ENCODE measurements at places on chromosomes 7 and 10.

DNA sequence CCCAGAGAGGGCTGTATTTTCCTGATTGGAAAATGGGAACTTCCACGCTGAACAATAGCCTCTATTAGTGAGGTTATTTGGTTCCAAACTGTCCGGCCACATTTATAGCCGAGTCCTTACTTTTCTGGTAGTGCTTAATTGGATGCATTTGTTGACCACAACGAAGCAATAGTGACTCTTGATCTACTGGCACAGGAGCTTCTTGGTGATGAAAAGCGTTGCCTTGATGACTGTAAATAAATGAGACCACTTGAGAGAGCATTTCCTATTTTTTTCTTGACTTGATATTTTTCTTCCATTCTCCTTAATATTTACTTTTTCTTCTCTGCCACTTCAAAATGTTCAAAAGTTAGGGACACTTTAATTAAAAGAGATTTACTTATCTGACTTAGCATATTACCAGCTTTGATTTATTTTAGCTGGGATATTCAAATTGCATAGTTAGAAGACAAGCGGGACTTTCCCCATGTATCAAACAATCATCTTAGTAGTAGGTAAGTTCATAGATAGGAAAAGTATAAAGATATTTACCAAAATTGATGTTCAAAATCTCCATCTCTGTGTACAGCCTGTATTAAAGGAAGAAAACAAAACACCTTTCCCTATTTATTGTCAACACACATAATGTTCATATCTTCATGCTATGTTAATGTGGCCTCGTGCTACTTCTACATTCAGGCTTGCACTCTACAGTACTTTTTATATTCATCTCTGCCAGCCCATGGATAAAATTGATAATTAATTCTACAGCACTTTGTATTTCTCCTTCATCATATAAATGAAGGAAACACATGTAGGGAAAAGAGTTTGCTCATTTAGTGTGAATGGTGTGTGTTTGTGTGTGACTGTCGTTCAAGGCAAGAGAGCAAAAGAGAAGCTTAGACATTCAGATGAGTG, 5.1 kb upstream of the SP8 start:
- DNase-seq, result peak; percentile 41

GRCh38 chr7:134856691-134857090, 77.3 kb downstream of the CALD1 start:
- no peak for DNase-seq

- no peak for DNase-seq
These were observed 628.4 kb downstream of the PARD3 start for GRCh38 chr10:34186745-34187144.

- no peak for DNase-seq
These were observed 247.7 kb upstream of the DKK1 start for GRCh38 chr10:52066383-52066782.

GRCh38 chr10:50432211-50433009, 181.1 kb upstream of the ASAH2 start:
- no peak for DNase-seq

GRCh38 chr7:21407796-21408480, 19.9 kb upstream of the SP4 start:
- no peak for DNase-seq

GRCh38 chr10:59684006-59684405, 25.6 kb downstream of the SLC16A9 start:
- no peak for DNase-seq

- DNase-seq, result no peak
These were observed 6.1 kb upstream of the FGL2 start for GRCh38 chr7:77205706-77206105.

- no peak for DNase-seq
These were observed 8.4 kb upstream of the TMEM254 start for GRCh38 chr10:80070057-80070456.

DNA sequence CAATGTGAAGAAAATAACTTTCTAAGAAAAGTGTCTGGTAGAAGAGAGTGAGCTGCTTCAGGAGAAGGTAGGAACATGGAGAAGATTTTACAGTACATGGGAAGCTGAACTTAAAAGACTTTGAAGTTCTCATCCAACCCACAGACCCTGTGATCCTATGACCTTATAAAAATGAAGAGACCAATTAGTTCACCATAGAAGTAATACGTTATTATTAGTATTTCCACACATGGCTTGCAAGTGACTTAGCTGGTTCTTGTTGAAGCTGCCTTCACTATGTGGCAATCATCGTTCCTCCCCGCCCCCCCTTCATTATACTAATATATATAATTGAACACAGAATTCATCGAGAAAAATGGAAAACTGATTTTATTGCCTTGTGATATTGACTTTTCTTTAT, 129.1 kb downstream of the SND1 start:
- DNase-seq, result no peak

DNA sequence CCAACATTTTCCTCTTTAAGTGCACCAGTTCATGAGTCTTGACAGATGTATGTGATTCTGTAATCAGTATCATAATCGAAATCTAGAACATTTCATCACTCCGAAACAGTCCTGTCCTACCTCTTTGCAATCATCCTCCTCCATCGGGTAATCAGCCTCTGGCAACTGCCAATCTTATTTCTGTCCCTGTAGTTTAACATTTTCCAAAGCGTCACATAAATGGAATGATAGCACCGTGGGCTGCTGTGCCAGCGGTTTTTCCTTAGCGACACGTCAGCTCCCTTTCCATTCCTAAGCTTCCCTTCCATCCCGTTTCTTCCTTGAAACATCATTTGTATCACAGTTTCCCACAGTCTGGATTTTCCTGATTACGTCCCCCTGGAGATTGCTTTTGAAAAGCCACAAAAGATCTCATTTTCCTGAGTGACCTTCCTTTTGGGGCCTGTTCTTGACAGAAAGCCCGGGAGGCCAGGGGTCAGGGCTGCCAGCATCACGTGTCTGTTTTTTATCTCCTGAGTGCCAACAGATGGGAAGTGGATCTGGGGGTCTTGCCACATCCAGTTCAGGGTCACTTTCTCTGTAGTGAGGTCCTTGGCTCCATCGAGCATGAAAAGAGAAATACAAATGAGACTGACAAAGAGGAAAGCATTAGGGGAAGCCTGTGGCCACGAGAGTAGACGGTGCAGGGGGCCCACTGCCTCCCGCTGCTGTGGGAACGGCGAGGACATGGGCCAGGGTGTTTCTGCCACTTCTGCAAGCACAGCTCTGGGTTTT, 31.6 kb downstream of the TMEM120A start:
- DNase-seq, result no peak

GRCh38 chr10:21694631-21695030, 160.6 kb downstream of the MLLT10 start:
- DNase-seq, result no peak

- no peak for DNase-seq
These were observed 80.0 kb downstream of the FBXL13 start for GRCh38 chr7:102994567-102994966.

GRCh38 chr7:73439410-73439704, 5.8 kb downstream of the FZD9 start:
- no peak for DNase-seq

GRCh38 chr7:12490107-12490688, 80.3 kb upstream of the SCIN start:
- no peak for DNase-seq

- no peak for DNase-seq
These were observed 484.2 kb downstream of the ANKRD7 start for GRCh38 chr7:118708741-118709140.

DNA sequence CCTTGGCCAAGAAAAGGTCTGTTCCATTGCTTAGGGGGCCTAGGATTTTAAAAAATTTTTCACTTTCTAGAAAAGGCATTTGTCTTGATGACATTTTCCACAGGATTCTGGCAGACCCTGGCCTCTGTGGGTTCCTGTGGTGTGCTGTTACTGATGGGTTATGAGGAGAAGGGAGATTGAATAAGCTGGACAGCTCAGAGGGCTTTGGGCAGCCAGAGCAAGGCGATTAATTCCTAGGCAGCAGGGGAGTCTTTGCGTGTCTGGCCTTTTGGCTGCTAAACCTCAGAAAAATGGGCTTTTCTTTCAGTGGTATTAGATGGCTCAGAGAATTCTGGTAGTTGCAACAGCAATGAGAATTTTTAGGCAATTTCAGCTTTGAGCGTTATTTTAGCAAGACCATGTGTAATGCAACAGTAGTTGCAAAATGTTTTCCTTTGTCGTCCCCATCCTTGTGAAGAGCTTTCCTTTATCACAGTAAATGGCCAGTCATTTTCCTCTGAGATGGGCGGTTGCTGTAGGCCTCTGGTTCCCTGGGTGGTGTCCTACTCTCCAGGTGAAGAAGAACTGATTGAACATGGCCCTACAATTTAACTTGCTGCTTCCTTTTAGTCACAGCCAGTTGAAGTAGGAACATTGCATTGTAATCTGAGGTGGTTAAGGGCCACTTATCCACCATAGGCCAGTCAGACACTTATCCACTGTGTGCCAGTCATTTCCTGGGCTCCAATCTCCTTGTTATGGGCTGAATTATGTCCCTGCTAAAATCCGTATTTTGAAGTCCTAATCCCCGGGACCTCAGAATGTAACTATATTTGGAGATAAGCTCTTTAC, 43.2 kb downstream of the SH2D4B start:
- DNase-seq, result no peak

- no peak for DNase-seq
These were observed 129.3 kb downstream of the GFRA1 start for GRCh38 chr10:116143673-116144222.

DNA sequence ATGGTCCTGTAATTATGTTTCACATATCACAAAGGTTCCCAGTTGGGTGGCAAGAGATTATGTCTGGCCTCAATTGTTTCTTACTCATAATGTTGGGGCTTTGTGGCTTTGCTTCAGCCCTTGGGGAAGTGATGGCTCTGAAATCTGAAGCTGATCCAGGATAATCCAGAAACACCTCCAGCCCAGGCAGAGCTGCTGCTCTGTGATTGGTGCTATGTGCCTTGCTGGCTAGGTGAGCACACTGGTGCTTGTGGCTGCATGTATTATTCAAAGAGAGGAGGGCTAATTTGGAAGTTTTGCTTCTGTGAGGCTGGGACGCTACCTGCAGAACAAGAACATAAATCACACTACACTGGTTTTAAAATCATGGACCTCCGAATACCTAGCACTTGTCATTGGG, 346.6 kb upstream of the MGMT start:
- no peak for DNase-seq

- no peak for DNase-seq
These were observed 57.8 kb upstream of the SDK1 start for GRCh38 chr7:3243256-3243655.

DNA sequence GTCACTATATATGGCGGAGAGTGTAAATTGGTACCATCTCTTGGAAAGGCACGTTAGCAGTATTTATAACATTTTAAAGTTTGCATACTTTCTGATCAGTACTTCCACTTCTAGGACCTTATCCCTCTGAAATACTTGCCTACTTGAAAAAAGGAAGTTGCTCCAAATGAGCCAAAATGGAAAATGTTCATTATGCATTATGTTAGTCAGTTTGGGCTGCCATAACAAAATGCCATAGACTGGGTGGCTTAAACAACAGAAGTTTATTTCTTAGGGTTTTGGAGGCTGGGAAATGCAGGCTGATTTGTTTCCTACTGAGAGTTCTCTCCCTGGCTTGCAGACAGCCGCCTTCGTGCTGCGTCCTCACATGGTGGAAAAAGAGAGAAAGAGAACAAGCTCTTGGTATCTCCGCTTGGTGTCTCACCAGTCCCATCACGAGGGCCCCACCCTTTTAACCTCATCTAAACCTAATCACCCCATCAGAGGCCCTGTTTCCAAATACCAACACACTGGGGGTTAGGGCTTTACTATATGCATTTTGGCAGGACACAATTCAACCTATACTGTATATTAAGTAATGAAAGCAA, 6.9 kb downstream of the SNX10 start:
- no peak for DNase-seq

GRCh38 chr7:139046143-139046542, 10.3 kb upstream of the ZC3HAV1L start:
- DNase-seq, result peak; percentile 15

DNA sequence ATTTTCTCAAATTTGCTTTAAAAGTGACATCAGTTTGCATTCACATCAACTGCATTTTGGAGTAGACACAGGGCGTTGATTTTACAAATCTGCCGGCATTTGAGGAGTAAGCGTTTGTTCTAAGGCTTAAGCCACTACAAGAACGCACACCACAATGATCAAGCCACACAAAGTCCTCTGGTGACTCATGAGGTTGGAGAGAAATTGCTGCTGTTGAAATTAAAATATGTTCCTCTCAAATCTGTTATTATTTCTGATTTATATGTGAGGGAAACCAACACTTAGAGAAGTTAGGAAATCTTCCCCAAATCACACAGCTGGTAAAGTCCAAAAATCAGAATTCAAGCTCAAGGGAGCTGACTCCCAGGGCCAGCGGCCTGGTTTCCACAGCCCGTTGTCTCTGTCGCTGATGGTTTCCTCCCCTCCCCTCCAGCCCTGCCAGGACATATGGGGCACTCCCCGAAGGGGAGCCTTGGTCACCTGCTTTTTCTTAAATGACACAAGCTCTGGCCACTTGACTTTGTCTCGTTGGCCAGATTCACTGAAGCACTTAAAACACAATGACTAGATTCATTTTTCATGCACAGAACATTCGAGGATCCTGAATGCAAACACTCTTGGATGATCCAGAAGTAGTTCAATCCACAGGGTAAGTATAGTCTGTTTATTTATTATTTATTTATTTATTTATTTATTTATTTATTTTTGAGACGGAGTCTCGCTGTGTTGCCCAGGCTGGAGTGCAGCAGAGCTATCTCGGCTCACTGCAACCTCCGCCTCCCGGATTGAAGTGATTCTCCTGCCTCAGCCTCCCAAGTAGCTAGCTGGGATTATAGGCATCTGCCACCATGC, 29.2 kb upstream of the KLF6 start:
- DNase-seq, result no peak

DNA sequence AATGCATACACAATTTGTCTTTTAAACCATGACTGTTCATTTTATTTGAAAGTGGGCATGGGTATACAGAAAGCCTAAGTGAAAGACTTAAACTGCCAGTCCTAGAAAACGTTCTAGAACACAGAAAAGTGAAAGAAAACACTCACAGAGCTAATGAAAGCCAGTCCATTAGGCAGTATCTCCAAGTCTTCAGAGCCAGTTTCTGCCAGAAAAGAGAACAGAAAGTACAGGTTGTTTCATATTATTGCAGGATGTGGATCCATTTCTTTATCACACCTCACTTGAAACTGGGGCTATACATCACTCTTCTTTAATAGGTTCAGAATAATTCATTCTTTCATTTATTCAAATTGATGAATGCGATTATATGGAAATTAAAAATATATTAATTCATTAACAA, 7.7 kb downstream of the PON1 start:
- no peak for DNase-seq

DNA sequence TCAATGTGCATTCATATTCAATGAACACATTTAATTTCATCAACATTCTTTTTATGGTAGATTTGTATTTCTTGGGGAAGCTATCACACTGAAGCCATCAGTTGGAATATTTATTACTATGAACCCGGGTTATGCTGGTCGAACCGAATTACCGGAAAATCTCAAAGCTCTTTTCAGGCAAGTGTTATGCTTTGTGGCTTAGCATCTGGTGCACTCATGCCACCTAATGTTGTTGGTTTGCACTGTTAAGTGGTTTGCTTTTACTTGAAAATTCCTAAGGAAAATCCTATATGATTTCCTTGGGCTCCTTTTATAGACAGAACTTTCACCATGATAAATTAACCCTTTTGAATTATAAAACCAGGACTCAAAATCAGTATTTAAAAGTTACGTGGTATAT, 147.9 kb downstream of the DNAH11 start:
- DNase-seq, result no peak

Measured in NCI-H2081 treated with DMSO at 0.1 percent for 48 hours (cell line).